ENCODE measurements at places on chromosomes 1 and 21.

- DNase-seq = no peak
These were observed 7.7 kb upstream of the MPZL1 start for GRCh38 chr1:167714098-167714438.

DNA sequence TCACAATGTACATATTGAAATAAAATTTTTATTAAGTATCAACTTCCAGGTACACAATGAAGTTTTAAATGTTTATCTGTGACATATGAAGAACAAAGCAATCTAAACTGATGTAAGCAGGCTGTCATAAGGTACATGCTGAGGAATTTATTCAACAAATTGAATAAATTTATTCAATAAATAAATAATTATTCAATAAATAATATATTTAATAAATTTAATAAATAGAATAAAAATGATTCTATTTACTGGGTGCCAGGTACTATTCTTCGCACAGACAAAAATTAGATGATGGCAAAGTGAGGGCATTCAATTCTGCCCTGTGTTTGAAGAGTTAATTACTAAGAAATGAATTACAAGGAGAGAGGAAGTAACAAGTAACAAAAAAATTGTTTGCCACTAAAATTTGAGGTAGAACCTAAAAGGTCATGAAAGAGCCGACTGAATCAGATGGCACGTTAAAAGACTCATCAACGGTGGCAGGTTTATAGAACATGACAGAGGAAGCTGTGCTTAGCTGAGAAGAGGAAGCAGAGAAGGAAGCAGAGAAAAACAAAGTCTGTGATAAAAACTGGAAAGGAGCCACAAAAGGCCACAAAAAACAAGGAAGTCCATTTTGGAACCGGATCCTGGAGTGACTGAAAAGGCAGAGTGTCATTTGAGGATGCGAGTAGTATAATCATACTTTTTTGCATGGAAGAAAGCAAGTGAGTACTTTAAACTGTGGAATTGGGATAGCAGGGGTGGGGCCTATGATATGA, 2.2 kb upstream of the USP24 start:
- DNase-seq = no peak

DNA sequence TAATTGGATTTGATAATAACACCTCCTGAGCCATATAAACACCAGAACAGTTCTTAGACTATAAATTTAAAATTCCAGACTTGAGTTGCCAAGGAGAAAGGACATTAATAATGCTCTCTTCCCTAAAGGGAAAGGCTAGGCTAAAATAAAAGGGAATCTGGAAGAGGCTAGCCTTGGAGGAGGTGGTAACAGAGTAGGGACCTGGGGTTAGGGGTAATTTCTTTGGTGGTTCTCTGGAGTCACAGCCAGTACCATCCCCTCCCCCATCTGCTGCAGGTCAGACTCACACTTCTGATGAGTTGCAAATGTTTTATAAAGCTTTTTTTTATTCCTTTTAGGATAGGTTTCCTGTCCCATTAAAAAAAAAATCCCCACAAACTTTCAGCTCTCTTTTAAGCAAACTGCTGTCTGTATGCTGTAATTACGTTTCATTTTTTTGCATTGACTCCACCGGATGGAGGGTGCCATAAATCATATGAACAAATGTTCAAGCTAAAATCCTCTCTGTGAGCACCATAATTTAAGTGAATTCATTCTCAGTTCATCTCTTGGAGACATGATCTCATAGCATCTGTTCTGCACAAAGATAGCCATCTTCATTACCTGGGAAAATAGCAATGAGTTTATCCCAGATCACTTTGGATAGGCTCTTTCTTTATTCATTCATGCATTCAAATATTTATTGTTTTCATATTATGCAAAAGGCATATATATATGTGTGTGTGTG, 379.6 kb downstream of the TTLL7 start:
- DNase-seq = no peak

GRCh38 chr1:84365225-84366221, 32.8 kb upstream of the DNASE2B start:
- DNase-seq = no peak

- DNase-seq = no peak
These were observed 26.9 kb downstream of the WDR26 start for GRCh38 chr1:224407571-224408293.
